ENCODE measurements at places on chromosomes 1 and 21.

DNA sequence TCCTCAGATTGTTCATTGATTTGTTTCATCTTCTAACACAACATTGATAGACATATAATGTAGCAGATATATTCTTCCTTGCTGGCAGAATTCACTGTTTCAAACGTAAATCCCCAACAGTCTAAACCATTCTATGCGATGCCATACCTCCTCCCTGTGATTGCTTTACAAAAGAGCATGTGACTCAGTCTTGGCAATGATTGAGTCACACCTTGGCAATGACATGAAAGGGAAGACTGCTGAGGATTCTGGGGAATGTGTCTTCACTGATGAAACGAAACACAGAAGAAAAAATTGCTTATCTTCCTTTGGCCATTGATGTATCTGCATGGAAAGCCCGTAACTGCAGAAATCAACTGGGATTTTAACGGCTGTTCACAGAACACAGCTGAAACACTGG lies 409.6 kb upstream of the ZRANB2 start:
- DNase-seq: no peak

GRCh38 chr1:180301135-180301742 lies 71.2 kb downstream of the LHX4 start:
- DNase-seq: no peak

- DNase-seq: no peak
Observed at GRCh38 chr1:71068325-71069240, 12.3 kb downstream of the ZRANB2 start.

- peak; percentile 18 for DNase-seq
Observed at GRCh38 chr21:14989359-14989758, 75.4 kb downstream of the NRIP1 start.

GRCh38 chr1:228528612-228529011 lies 41.4 kb downstream of the RNF187 start:
- no peak for DNase-seq

- no peak for DNase-seq
Observed at GRCh38 chr1:16267690-16268180, 30.8 kb upstream of the CPLANE2 start.

- no peak for DNase-seq
Observed at GRCh38 chr1:57835620-57836019, 411.8 kb upstream of the DAB1 start.

- DNase-seq: peak; percentile 74
Observed at GRCh38 chr1:149927563-149928400, at the start of gene SF3B4. SF3B4 (minus strand) TSS chr1:149927803; CDS start chr1:149927759, 44 bp downstream.

DNA sequence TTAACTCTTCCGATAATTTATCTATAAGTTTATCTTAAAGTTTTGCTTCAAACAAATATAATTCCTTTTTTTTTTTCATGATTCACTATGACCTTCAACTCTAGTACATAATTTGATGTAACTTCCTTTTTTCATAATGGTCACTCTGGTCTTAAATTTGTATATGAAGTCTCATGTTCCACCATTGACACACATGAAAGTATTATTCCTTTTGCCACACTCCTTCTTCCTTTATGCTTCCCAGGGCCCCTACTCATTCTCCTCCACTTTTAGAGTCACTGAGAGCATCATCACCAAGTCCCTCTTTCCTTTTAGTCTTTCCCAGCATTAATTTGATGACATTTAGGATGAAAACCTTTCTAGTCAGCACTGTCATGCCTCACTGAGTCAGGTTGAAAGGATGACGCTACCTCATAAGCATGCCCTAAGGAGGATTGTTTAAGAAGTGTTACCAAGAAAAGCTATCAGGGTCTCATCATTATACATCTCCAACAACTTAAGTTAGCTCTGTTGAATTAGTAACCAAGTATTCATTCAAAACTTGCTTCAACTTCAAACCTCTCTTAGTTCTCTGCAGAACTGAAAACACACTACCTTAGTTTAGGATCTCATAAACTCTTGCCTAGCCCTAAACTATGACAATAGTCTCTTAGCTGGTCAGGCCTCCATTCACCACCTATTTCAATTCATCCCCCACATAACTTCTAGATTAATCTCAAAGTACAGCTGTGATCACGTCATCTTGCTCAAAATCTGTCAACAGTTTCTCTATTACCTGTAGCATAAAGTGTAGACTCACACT lies 14.5 kb downstream of the AUNIP start:
- no peak for DNase-seq

DNA sequence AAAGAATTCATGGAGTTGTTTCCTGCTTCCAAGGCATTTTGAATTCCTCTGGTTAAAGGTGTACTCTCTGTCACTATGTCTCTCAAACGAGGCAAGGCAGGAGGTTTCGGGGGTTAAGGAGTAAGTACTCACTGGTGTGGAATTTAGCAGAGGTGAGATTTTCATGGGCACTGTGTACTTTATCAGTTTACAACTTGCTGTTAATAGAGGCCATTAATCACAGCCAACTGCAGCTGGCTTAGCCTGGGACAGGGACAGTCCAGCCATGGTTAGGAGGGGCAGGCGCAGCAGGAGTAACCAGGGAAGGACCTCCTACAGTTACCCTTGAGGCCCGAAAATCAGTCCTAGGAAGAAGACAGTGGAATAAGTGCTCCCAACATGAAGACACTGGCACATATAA lies 18.1 kb upstream of the TMEM9 start:
- no peak for DNase-seq

- DNase-seq: no peak
Observed at GRCh38 chr1:189669846-189670245, 807.8 kb downstream of the BRINP3 start.

- DNase-seq: no peak
Observed at GRCh38 chr1:161676441-161676840, 13.5 kb downstream of the FCGR2B start.
